Fibroblast of skin of right biceps (primary cell): ENCODE measurements at places on chromosomes 5 and 9.

- DNase-seq: peak; percentile 72
These were observed 1.4 kb downstream of the KIF20A start for GRCh38 chr5:138180183-138180782.

DNA sequence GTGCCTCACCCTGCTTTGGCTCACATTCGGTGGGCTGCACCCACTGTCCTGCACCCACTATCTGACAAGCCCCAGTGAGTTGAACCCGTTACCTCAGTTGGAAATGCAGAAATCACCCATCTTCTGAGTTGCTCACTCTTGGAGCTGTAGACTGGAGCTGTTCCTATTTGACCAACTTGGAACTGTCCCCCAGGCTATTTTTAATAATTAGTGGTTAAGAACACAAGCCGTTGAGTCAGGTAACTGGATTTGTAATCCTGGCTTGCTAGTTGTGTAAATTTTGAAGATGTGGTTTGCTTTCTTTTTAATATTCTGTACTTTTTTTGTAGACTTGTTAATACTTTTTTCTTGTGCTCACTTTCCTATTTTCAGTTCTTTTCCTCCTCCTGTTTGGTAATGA, 81.2 kb downstream of the CNTLN start:
- DNase-seq: no peak

DNA sequence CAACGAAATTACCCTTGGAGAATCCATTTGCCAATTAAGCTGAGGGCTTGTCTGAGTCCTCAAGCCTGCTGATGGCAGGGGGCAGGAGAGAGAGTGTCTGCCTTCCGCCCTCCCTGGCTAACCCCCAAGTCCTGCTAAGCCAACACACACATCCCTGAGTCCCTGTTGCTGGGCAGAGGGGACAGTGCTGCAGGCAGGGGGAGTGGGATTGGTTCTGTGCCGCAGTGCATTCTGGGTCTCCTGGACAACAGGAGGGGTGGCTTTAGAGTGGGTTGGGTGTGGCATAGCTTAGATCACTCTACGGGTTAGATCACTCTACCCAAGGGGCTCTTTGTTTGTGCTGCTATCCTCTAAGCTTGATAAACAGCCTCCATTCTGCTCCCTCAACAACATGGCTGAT, 427.7 kb downstream of the CDK5RAP2 start:
- DNase-seq: no peak

DNA sequence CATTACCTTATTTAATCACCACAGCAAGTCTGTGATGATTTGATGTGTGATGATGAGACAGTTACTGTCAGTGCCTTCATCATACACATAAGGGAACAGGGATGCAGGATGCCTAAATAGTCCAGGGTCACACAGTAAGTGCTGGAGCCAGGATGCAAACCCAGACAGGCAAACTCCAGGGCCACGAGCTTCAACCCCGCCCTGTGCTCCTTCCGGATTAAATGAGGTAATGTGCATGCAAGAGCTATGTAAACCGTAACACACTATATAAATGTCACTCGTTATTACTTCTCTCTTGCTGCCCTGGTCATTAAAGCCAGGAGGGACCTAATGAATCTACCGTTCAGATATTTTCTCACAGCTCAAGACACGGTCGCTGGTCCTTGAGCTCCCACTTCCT, 12.8 kb downstream of the SMIM23 start:
- DNase-seq: no peak

DNA sequence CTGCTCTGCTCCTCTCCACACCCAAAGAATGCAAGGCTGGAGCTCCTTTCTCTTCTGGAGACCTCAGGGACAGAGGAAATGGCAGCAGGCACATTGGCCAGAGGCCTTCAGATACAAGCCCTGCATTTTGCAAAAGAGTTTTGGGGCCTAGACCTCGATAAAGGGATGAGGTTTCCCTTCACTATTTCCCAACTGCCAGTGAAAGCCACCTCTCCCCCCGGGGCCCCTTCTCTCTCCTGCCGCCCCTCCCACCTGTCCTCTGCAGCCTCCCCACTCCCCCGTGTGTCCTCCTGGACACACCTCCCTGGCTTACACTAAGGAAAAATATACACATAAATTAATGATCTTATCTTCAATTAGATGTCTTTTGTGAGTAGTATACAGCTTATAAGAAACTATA, 21.3 kb upstream of the LMNB1 start:
- DNase-seq: no peak

- no peak for DNase-seq
These were observed 11.7 kb upstream of the ERBIN start for GRCh38 chr5:65914641-65915196.

GRCh38 chr9:2526071-2526828, 95.3 kb upstream of the VLDLR start:
- peak; percentile 17 for DNase-seq

DNA sequence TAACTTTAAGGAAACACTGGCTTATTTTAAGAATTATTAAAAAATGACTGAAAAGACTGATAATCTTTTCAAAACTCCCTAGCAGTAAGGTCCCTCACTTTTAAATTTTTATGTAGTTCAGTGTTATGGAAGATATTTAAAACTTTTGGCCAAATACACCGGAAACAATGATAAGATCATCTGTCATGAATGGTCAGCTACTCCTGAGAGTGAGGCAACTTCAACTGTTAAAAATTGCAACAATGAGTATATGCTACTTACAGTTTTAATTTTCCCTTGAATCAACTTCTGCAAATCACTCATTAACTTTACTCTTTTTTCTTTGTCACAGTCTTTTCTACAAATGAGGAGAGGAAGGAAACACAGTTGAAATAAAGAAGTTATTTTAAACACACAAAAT, 10.8 kb downstream of the PUM3 start:
- DNase-seq: no peak

GRCh38 chr5:142108432-142109330, at the start of gene NDFIP1:
Gene NDFIP1 (plus strand): TSS chr5:142108779. CDS start chr5:142108975, 196 bp downstream.
- peak; percentile 82 for DNase-seq

DNA sequence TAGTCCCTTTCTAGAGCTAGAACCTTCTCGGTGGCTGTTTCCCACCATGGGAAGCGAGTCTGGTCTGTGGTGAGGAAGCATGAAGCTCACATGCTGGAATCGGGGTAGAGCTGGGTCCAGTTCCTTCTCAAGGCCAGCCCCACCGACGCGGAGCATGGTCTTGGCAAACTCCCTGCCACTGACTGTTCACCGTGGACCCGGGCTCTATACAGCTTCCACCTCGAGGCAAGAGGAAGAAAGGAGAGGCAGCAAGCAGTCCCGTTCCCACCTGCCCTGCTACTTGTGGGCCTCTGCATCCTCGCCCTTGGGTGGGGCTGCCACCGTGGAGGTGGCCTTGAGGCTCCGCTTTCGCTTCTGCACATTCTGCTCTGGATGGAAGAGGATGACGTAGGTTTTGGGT, 13.7 kb downstream of the GRM6 start:
- DNase-seq: no peak

DNA sequence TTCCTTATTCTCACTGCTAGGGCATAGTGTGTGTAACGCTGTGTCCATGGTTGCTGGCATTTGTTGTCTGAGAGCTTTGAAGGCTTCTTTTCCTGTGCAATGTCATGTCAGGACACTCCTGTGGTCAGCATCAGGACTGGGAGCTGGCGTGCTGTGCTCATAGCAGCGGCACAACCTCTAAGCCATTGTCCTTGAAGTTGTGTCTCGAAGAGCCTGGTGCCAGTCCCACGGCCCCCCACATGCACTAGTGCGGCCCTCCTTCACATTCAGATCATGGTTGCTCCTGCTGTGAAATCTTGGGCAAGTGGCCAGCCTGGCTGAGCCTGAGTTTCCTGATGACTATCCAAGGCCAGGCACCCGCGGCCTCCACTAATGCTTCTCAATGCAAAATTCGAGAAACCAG, 32.4 kb downstream of the PDZD2 start:
- DNase-seq: no peak

- peak; percentile 61 for DNase-seq
These were observed 237.5 kb downstream of the CHSY3 start for GRCh38 chr5:130141659-130142320.

- no peak for DNase-seq
These were observed 63.1 kb downstream of the MTMR12 start for GRCh38 chr5:32249668-32250067.

- no peak for DNase-seq
These were observed 4.1 kb downstream of the ASB6 start for GRCh38 chr9:129637673-129638439.

- DNase-seq: no peak
These were observed 637.6 kb upstream of the SGCD start for GRCh38 chr5:155689406-155689805.

GRCh38 chr5:123858938-123859337, 347.0 kb downstream of the CSNK1G3 start:
- DNase-seq: no peak

GRCh38 chr9:100028201-100028784, 70.5 kb downstream of the ERP44 start:
- DNase-seq: peak; percentile 68

GRCh38 chr9:16347886-16348285, 522.6 kb downstream of the BNC2 start:
- no peak for DNase-seq

DNA sequence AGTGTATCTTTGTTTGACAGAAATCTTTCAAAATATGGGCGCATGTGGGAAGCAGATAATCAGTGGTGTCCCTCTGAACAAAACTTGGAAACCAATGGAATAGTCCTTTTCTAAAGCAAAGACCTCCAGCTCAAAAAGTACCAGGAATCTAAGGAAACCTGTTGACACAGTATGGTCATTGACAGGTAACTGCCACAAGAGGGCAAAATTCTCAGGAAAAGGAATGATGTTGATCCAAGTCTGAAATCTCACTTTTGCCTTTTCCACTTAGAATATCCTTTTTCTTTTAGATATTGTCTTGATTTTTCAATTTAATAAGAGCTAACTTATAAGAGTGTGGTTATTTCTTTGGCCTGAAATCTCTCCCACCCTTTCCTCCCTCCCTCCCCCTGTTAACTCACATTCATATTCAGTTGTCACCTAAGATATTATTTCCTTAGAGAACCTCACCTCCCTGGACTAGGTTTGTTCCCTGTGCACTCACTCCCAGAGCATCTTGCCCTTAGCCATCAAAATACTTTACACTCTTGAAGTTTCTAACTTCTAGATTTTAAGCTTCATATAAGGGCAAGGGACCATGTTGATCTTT, 59.0 kb upstream of the BARX1 start:
- DNase-seq: peak; percentile 28

GRCh38 chr9:61666310-61666709, 476.5 kb downstream of the SPATA31A7 start:
- DNase-seq: no peak

GRCh38 chr5:81639556-81639955, 111.3 kb downstream of the SSBP2 start:
- DNase-seq: peak; percentile 46

- no peak for DNase-seq
These were observed 188.0 kb downstream of the HCN1 start for GRCh38 chr5:45508135-45508534.

DNA sequence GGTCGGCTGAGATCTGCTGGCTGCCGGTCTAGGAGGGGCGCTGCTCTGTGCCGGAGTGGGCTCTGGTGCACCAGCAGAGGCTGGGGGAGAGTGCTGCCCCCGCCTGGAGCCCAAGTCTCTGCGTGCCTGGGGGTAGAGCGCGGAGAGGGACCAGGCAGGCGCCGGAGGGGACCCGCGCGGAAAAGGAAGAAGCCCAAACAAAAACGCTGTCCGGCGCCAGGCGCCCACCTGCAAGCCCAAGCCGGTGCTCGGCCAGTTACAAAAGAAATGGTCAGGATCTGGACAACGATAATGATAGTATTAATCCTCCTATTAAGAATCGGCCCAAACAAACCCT, 571 bp upstream of the S1PR3 start:
- DNase-seq: no peak

- DNase-seq: no peak
These were observed 598 bp upstream of the KIAA1191 start for GRCh38 chr5:176362233-176362490.

- DNase-seq: no peak
These were observed 102.2 kb upstream of the ITGA1 start for GRCh38 chr5:52685566-52685965.

GRCh38 chr5:126723643-126724042, 53.3 kb upstream of the LMNB1 start:
- DNase-seq: peak; percentile 5

- DNase-seq: no peak
These were observed 602.5 kb upstream of the RGMB start for GRCh38 chr5:98170994-98171393.

DNA sequence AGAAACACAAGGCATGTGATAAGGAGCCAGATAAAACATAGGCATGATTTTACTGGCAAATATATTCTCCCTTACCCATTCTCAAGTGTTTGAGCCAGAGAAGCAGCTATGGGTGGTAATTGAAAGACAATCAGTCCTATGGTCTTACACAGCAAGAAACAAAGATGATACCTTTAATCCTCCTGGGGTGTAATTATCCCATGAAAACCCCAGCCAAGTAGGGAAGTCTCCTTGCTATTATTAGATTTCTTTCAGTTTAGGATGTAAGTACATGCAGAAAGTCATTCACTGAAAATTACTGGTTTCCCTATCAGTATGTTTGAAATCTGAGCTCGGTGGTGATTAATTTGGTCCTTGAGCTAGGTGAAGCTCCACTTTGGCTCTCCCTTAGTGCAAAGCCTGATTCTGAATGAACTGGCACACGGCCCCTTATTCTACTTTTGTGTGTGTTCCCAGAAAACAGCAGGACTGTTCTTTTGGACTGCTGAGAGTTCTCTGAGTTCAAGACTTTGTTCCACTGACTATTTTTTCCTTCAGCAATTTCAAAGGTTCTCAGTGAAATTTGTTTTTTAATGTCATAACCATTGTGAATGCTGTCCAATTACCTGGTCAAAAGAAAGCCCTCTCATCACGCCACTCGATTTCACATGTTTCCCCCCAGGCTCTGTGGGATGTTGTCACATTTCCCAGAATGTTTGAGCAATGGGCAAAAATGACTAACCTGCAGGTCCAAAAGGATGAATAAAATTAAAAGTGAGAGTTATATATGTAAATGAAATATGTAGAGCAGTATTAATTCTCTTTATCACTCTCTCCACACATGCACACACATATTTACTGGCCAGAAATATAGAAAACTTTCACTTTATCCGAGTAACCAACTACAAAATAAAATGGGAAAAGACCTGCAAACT, 343.0 kb downstream of the RAB3C start:
- no peak for DNase-seq

DNA sequence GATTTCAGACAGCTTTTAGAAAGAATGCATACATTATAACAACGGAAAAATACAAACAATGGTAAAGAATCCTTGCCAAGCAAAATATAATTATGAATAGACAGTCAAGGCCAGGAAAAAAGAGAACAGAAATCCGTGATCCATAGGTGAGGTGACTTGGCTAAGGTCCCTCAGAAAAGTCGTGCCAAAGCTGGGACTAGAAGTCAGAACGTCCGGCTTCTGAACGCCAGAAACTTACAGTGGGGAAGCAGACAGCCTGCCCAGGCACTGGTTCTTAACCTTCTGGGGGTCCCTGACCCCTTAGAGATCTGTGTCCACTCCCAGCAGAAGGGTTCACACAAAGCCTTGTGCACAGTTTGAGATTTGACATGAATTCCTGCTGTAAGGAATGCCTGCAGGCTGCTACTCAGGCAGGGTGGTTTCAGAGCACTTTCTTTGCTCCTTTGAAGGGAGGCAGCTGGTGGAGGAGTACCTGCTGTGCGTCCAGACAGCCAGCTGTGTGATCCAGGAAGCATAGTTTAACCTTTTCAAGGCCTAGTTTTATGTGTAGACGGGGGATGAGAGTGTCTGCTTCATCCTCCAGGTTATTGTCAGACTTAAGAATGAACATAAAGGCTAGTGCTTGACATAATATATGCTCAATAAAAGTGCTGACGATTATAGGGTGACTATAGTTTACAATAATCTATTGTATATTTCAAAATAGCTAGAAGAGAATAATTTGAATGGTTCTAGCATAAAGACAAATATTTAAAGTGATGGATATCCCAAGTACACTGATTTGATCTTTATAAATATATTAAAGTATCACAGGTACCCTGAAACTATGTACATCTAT, 852 bp downstream of the ARHGEF37 start:
- DNase-seq: no peak
